ENCODE measurements at places on chromosomes 3 and 15. TPM values are rescaled to one million over a fixed set of nuclear protein-coding genes. Genes with fewer than 3 reads are reported as not detected.

The GOLGA6A gene
- total RNA-seq: not detected

The KNG1 gene
- not detected for total RNA-seq

The FHIT gene
- 1.00 TPM for total RNA-seq

The PROS1 gene
- total RNA-seq: 1.9 TPM

The TNNC1 gene
- total RNA-seq: 0.56 TPM

The REC114 gene
- not detected for total RNA-seq

The AP3B2 gene
- not detected for total RNA-seq

The STAC gene
- total RNA-seq: not detected

The LYZL4 gene
- total RNA-seq: not detected

The CFAP161 gene
- total RNA-seq: 0.33 TPM

The SAMMSON gene
- not detected for total RNA-seq

The CA12 gene
- total RNA-seq: 16.6 TPM

The AADACL2 gene
- total RNA-seq: not detected

The CHL1 gene
- not detected for total RNA-seq

The EXD1 gene
- not detected for total RNA-seq

The GOLGA6B gene
- total RNA-seq: not detected

The TMEM266 gene
- 0.15 TPM for total RNA-seq

The CPOX gene
- 27.4 TPM for total RNA-seq

The CSTA gene
- not detected for total RNA-seq

The FRMD5 gene
- total RNA-seq: 1.2 TPM

The UROC1 gene
- not detected for total RNA-seq

The TTLL13 gene
- total RNA-seq: not detected

The MLF1 gene
- total RNA-seq: 1.9 TPM

The ZBTB47 gene
- total RNA-seq: 27.0 TPM

The ZKSCAN7 gene
- total RNA-seq: 0.99 TPM

The PRKCD gene
- 16.6 TPM for total RNA-seq

The ACP3 gene
- total RNA-seq: not detected

The GPR62 gene
- total RNA-seq: not detected

The B3GALNT1 gene
- 0.39 TPM for total RNA-seq

The SLC9A9 gene
- total RNA-seq: not detected

The MYZAP gene
- not detected for total RNA-seq

The SERPINI2 gene
- total RNA-seq: not detected

The PEX5L gene
- 0.15 TPM for total RNA-seq

The RMDN3 gene
- 37.5 TPM for total RNA-seq

The GRIP2 gene
- total RNA-seq: not detected

The SLC38A3 gene
- total RNA-seq: not detected

The RAD51 gene
- total RNA-seq: 15.9 TPM

The TMIE gene
- not detected for total RNA-seq

The FSIP1 gene
- 1.9 TPM for total RNA-seq

The SNTN gene
- total RNA-seq: not detected

The KATNBL1 gene
- 28.5 TPM for total RNA-seq
